ENCODE measurements at places on chromosomes 7 and 10. TPM values are rescaled to one million over a fixed set of nuclear protein-coding genes. Genes with fewer than 3 reads are reported as not detected.

Gene SMO
- 9.5 TPM for polyA plus RNA-seq

Gene PDLIM1
- polyA plus RNA-seq, result 117 TPM

Gene VGF
- polyA plus RNA-seq, result 0.01 TPM

Gene ADAM22
- polyA plus RNA-seq, result 0.16 TPM

Gene CARD11
- polyA plus RNA-seq, result 0.66 TPM

Gene SPDYE9
- not detected for polyA plus RNA-seq

Gene ARHGEF5
- polyA plus RNA-seq, result 22.1 TPM

Gene SORBS1
- 66.3 TPM for polyA plus RNA-seq

Gene PALD1
- 3.4 TPM for polyA plus RNA-seq

Gene LIPN
- polyA plus RNA-seq, result 1.0 TPM

Gene MMRN2
- 4.1 TPM for polyA plus RNA-seq

Gene C10orf95
- 0.65 TPM for polyA plus RNA-seq

Gene TCAF1
- polyA plus RNA-seq, result 8.8 TPM

Gene HMX3
- not detected for polyA plus RNA-seq

Gene JCAD
- polyA plus RNA-seq, result 1.0 TPM

Gene LLCFC1
- polyA plus RNA-seq, result not detected

Gene CNPY1
- polyA plus RNA-seq, result not detected

Gene SKIDA1
- 0.22 TPM for polyA plus RNA-seq

Gene SPDYE16
- polyA plus RNA-seq, result 0.08 TPM

Gene IFIT3
- 2.6 TPM for polyA plus RNA-seq

Gene MARVELD1
- polyA plus RNA-seq, result 6.4 TPM

Gene TCAF2
- polyA plus RNA-seq, result 4.4 TPM

Gene MAGI2
- polyA plus RNA-seq, result 0.79 TPM

Gene ATOH7
- polyA plus RNA-seq, result not detected

Gene SLC13A1
- not detected for polyA plus RNA-seq

Gene BHLHA15
- 0.96 TPM for polyA plus RNA-seq

Gene CHCHD2
- 438 TPM for polyA plus RNA-seq

Gene HYCC1
- polyA plus RNA-seq, result 7.8 TPM

Gene CRTAC1
- 1.4 TPM for polyA plus RNA-seq

Gene MTURN
- polyA plus RNA-seq, result 7.7 TPM

Gene EPHA1
- 74.6 TPM for polyA plus RNA-seq

Gene PRKG1
- 0.87 TPM for polyA plus RNA-seq

Gene TSPAN15
- polyA plus RNA-seq, result 23.8 TPM

Gene INHBA
- polyA plus RNA-seq, result 0.42 TPM

Gene CHAT
- not detected for polyA plus RNA-seq

Gene ADAMTS14
- 0.59 TPM for polyA plus RNA-seq

Gene GAD2
- 0.01 TPM for polyA plus RNA-seq

Gene LAMB1
- 25.2 TPM for polyA plus RNA-seq

Gene MMP21
- polyA plus RNA-seq, result 0.04 TPM

Data from esophagus (tissue), 2 donors.